ENCODE measurements at places on chromosomes 7 and 10. TPM values are rescaled to one million over a fixed set of nuclear protein-coding genes. Genes with fewer than 3 reads are reported as not detected.

The GIMAP8 gene
- total RNA-seq, result 28.3 TPM

The ANKRD7 gene
- total RNA-seq, result not detected

DNA sequence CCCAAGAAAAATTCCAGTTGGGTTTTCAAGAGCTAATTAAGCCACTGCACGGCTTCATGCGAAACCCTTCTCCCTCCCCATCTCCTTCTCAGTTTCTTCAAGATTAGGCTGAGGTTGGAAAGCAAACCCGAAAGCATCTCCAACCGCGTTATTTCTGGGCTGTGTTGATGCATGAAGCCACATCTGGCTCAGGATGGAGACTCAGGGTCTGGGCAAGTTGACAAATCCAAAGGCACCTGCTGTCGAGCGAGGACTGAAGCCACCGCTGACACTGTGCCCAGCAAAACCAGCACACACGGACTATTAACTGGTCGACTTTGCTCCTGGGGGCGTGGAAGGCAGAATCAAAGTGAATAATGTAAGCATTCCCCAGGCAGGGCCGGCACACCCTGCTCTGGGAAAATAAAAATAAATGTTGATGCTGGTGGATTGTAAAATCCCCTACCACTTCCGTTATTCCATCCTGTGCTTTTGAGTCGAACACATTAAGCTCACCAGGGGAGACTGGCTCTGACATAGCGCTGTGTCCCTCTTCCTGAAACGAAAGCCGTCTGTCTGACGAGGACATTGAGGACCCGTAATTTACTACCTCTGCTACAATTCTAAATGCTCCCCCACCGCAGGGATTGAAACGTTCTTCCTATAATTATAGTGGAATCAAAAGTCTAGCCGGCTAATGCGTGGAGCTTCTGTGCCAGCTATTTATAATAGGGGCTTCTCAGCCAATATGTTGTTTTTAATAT is 269.8 kb downstream of the ADARB2 start:
- no peak overlapping the region for H3K27ac ChIP-seq
- no peaks in the 10 kb centered on the region for H3K36me3 ChIP-seq
- no peak for DNase-seq
- no peaks in the 10 kb centered on the region for H3K4me1 ChIP-seq

GRCh38 chr7:5183899-5184298 is 6.1 kb upstream of the WIPI2 start:
- H3K27ac ChIP-seq, result no peak overlapping the region
- no peaks in the 10 kb centered on the region for H3K36me3 ChIP-seq
- H3K4me1 ChIP-seq, result no peaks in the 10 kb centered on the region
- no peak for DNase-seq
- H3K27me3 ChIP-seq, result no peaks in the 10 kb centered on the region
- H3K4me3 ChIP-seq, result no peak overlapping the region

DNA sequence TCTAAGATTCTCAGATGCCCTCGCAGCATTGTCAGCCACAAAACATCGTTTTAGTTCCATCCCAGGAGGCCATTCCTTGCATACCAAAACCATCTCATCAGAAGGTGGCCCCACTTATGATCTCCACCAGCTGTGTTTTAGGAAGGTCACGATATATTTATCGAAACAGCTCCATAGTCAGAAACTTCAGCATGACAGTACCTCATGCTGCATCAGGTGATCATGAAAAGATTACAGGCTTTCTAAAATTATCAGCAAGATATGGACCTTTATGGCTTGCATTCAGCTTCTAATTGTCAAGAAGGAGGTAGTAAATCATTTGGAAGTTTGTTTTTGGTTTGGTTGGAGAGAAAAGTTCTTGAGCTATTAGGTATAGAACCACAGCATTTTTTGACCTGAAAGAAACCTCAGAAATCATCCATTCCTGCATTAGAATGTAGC is 20.0 kb downstream of the JAZF1 start:
- H3K4me1 ChIP-seq, result peaks cover 3% of the 10 kb centered on the region
- no peak overlapping the region for H3K27ac ChIP-seq
- H3K36me3 ChIP-seq, result no peaks in the 10 kb centered on the region
- no peak for DNase-seq
- H3K27me3 ChIP-seq, result no peaks in the 10 kb centered on the region

The PNLIP gene
- not detected for total RNA-seq

GRCh38 chr10:33233635-33234034 is 100.8 kb downstream of the NRP1 start:
- no peaks in the 10 kb centered on the region for H3K36me3 ChIP-seq
- no peak overlapping the region for H3K4me3 ChIP-seq
- no peaks in the 10 kb centered on the region for H3K27me3 ChIP-seq
- no peak for DNase-seq

DNA sequence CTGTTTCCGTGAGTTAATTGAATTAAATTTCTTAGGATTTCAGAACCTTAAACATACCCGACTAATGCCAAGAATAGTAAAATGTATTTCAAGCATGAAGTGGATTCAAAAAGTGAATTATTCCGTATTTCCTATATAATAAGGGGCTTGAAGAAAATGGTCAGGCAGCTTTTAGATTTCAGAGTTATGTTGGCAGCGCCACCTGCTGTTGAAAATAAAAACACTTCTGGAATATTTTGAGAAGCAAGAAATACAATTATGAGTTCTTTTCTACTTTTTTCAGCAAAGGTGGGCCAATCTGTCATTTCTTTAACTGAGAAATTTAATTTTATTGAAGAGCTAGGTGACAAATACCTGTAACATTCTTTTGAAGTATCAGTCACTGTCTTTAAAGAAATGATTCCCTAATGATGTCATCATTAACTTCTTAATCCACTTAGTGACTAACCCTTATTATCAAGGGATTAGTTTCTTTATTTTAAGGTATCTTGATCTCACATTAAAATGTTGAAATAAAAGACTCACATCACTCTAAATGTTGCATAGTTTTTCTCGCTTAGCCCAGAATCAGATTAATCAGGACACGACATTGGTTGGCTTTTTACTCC is 36.6 kb upstream of the AGR3 start:
- H3K4me1 ChIP-seq, result no peaks in the 10 kb centered on the region
- H3K36me3 ChIP-seq, result no peaks in the 10 kb centered on the region
- H3K27me3 ChIP-seq, result no peaks in the 10 kb centered on the region
- no peak overlapping the region for H3K4me3 ChIP-seq

DNA sequence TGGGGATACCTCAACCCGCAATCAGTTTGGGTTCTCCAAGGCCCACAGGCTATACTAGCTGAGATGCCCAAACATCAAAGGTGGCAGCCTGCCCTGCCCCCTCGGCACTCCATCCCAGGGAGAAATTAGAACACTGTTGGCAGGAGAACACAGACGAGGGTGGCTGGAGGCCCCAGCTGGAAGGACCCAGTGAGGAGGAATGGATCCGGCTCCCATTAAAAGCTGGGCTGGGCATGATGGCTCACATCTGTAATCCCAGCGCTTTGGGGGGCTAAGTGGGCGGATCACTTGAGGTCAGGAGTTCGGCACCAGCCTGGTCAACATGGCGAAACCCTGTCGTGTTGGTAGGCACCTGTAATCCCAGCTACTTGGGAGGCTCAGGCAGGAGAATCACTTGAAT is 199.9 kb upstream of the GNAI1 start:
- no peaks in the 10 kb centered on the region for H3K4me1 ChIP-seq
- no peak overlapping the region for H3K27ac ChIP-seq
- no peaks in the 10 kb centered on the region for H3K36me3 ChIP-seq
- no peaks in the 10 kb centered on the region for H3K27me3 ChIP-seq

The CALML3 gene
- not detected for total RNA-seq

DNA sequence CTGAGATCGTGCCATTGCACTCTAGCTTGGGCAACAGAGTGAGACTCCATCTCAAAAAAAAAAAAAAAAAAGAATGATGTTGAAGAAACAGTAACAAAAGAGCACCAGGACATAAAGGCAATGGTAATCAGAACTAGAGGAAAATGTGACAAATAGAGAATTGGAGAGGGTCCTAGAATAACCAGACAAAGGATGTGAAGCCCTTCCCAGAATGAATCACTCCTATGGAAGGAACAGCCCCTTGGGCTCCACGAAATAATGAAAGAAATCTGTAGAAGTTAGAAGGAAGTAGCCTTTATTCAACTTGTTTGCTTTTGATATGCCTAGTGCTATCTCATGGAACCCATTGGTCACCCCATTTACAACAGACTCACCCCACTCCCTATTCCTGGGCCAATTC is 169.2 kb downstream of the SUGCT start:
- H3K36me3 ChIP-seq, result no peaks in the 10 kb centered on the region
- no peak overlapping the region for H3K4me3 ChIP-seq
- no peak for DNase-seq
- H3K4me1 ChIP-seq, result no peaks in the 10 kb centered on the region

- no peak for DNase-seq
- no peak overlapping the region for H3K4me3 ChIP-seq
- no peaks in the 10 kb centered on the region for H3K27me3 ChIP-seq
- no peaks in the 10 kb centered on the region for H3K4me1 ChIP-seq
Observed at GRCh38 chr7:44395067-44395466, 69.7 kb upstream of the CAMK2B start.

DNA sequence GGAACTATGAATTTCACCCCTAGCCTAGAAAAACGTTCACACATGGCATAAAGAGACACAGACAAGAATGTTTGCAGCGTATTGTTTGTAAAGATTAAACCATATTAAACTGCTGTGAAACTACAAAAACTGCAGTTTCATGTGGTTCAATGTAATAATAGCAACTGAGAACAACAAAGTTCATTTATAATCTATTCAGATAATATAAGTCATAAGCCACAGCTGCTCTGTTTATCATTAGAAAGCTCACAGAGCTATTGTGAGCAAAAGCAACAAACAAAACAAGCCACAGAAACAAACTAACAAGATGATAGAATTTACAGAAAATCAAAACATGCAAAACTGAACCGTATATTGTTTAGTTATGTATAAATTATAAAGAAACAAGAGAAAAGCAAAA is 113.5 kb downstream of the AHR start:
- H3K36me3 ChIP-seq, result no peaks in the 10 kb centered on the region
- no peak overlapping the region for H3K27ac ChIP-seq
- no peaks in the 10 kb centered on the region for H3K27me3 ChIP-seq
- no peak overlapping the region for H3K4me3 ChIP-seq

GRCh38 chr7:67619175-67619574 is 622.5 kb downstream of the TYW1 start:
- H3K27ac ChIP-seq, result no peak overlapping the region
- H3K4me1 ChIP-seq, result no peaks in the 10 kb centered on the region
- H3K36me3 ChIP-seq, result no peaks in the 10 kb centered on the region

The UPF2 gene
- 7.9 TPM for total RNA-seq

GRCh38 chr10:96138102-96138501 is 8.0 kb downstream of the ZNF518A start:
- no peak for DNase-seq
- peaks cover 61% of the 10 kb centered on the region for H3K36me3 ChIP-seq
- H3K4me1 ChIP-seq, result no peaks in the 10 kb centered on the region
- H3K4me3 ChIP-seq, result no peak overlapping the region
- no peak overlapping the region for H3K27ac ChIP-seq
- H3K27me3 ChIP-seq, result no peaks in the 10 kb centered on the region

The ABCC2 gene
- total RNA-seq, result 0.96 TPM

DNA sequence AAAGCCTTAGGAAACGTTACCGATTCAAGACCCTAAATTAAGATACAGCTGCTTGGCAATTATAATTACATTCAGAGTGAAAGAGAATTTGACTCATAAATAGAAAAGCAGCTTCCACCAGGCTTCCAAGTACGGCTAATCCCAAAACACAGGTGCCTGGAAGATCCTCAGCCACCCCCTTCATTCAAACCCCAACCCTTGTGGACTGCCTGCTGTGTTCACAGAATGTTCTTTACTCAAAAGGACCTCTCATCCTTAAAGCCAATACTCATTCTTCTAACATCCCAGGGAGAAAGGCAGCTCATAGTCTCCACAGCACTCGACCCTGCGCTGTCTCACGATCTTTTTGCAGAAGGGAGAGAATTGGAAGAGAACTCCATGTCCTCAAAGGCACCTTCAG is 32.9 kb downstream of the RNF32 start:
- H3K4me1 ChIP-seq, result no peaks in the 10 kb centered on the region
- DNase-seq, result no peak
- no peak overlapping the region for H3K4me3 ChIP-seq
- no peaks in the 10 kb centered on the region for H3K27me3 ChIP-seq
- no peak overlapping the region for H3K27ac ChIP-seq

GRCh38 chr10:55212051-55212450 is 411.0 kb upstream of the PCDH15 start:
- no peak overlapping the region for H3K4me3 ChIP-seq
- no peak overlapping the region for H3K27ac ChIP-seq
- H3K36me3 ChIP-seq, result no peaks in the 10 kb centered on the region
- no peaks in the 10 kb centered on the region for H3K27me3 ChIP-seq

The AGR2 gene
- not detected for total RNA-seq

DNA sequence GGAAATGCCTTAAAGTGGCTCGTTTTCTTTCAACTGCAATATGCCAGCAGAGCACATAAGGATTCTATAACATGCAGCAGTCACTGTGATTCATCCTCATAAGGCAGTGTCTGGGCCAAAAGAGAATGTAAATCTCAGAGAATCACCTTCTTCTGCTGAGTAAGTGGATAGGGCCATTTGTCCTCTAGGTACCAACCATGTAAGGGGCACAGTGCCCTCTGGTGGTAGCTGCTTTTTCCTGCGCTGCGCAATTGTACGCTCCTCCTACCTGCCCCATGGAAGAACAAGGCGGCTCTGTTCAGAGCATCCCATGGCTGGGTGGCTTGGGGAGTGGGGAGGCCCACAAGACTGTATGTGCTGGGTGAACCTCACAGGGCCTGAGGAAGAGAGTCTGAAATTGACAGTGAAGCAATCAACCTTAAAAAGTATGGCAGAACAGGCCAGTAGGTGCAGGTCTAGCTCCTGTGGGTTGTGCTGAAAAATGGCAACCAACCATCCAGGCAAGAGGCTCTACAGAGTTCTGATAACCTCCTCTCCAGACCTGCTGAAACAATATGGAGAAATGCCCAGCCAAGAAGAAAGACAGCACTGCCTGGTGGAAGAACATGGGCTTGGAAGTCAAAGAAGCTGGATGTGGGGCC is 78.6 kb upstream of the C10orf90 start:
- H3K27me3 ChIP-seq, result no peaks in the 10 kb centered on the region
- H3K4me3 ChIP-seq, result no peak overlapping the region
- DNase-seq, result no peak

DNA sequence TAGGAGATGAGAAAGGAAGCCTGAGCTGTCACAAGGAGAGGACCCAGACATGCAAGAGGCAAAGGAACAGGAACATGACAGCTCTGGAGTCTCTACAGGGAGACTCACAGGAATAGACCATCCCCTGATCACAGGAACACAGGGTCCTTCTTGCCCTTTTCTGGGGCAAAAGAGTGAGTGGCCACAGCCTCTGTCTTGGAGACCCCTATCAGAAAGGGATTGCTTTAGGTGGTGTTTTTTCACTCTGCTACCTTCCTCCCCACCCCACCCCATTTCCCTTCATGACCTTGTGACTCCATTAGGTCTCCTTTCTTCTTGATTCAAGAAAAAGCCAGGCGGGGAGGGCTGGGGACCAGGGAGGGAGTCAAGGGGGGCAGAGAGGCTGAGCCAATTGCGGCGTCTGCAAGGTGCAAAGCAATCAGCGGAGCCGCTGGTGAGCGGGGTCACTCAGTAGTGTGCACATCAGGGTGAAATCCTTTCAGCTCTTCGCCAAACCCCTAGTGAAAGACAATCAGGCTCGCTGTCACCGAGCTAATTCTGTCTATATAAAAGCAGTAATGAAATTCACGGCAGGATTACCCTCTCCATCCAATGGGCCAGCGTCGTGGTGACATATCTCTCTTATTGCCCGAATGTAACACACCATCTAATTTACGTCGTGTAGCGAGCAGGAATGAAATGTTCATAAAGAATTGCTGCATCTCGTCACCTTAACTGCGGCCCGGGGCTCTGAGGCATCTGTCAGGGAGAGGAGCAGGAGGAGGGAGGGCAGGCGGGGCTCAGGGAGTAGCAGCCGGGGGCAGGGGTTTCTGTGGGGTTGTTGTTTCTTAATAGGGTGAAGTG is 31.5 kb upstream of the BTRC start:
- DNase-seq, result no peak
- H3K4me1 ChIP-seq, result no peaks in the 10 kb centered on the region
- H3K27ac ChIP-seq, result no peak overlapping the region
